Left ventricle myocardium inferior (tissue), 1 donor: ENCODE measurements at places on chromosomes 1 and 21.

GRCh38 chr1:84928979-84929378 is 36.0 kb upstream of the LPAR3 start:
- no peak for DNase-seq

DNA sequence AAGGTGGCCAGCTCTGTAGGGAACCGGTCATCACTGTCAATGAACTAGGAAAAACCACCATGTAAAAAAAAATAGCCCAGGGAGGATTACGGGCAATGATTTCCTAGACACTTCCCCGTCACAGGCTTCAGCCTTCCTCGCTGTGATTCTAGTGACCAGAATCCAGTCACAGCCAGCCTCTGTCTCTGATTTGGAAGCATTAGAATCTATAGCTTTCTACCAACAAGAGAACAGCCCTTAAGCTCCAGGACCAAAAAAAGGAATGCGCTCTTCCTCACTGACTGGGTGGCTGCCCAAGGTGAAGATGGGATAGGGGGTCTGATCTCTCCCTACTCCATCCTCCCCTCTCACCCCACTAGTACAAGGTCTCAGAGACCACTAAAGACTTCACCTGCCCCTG is 67.2 kb downstream of the TEX35 start:
- DNase-seq, result no peak

DNA sequence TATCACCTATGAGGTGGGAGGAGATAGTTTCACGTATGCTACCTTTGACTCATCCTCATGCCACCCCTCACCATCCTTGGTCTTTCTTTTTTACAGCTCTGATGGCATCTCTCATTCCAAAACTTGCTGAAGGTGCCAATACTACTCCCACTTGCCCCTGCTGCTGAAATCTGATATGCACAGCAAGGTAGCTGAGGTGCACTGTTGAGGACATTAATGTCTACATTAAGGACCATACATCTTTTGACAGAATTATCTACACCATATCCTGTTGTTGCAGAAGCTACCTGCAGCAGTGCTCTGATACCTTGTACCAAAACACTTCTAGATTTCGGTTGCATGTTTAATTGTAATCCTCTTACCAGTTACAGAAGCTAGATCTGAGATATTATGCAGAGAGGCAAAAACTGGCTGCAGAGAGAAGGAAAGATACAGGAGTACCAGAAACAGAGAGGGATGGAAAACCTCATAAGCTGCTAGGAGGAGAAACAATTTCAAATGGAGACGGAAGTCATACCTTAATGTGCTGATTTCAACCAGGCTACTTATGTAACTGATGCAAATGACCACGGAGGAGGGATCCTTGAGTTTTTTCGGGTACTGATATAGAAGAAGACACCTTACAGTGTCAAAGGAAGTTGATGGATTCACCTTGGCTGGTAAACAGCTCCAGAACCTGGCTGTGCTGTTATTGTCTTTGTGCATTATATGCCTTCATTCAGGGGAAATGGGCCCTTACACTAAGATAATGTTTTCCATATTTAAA is 19.3 kb upstream of the PTPRC start:
- no peak for DNase-seq

- no peak for DNase-seq
Measured at GRCh38 chr1:89022167-89022959, at the start of gene GBP3. Gene GBP3, minus strand, starts transcription at chr1:89022866. Its CDS starts 2,145 bp downstream, at chr1:89020721.

- no peak for DNase-seq
Measured at GRCh38 chr1:30526652-30527345, 196.6 kb downstream of the MATN1 start.

GRCh38 chr21:16194095-16194787 is 464.5 kb downstream of the USP25 start:
- DNase-seq, result peak; percentile 58

DNA sequence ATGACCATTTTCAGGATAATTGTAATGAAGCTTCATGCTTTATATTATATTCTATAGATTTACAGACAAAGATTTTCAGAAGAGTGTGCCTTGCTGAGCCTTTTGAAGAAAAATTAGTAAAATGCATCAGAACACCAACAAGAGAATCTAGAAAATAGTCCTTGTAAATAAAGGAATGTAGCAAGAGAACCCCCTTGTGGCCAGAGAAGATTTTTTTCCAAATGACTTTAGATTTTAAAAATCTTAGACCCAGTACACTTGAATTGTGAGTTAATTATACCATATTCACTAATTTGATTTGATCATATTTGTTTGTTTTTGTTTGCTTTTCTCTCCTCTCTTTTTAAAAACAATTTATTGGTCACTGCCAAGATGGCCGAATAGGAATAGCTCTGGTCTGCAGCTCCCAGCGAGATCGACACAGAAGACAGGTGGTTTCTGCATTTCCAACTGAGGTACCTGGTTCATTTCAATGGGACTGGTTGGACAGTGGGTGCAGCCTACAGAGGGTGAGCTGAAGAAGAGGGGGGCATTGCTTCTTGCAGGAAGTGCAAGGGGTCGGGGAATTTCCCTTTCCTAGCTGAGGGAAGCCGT is 12.8 kb upstream of the IFI44L start:
- no peak for DNase-seq

DNA sequence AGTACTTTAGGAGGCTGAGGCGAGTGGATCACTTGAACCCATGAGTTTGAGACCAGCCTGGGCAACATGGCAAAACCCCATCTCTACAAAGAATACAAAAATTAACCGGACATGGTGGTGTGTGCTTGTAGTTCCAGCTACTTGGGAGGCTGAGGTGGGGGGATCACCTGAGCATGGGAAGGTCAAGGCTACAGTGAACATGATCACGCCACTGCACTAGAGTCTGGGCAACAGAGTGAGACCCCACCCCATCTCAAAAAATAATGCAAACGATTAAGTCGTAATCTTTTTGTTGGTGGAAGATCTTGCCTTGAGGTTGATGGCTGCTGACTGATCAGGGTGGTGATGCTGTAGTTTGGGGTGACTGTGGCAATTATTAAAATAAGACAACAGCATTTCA is 6.3 kb downstream of the RCAN3 start:
- DNase-seq, result no peak

- no peak for DNase-seq
Measured at GRCh38 chr1:160607011-160607671, 27.8 kb upstream of the CD84 start.
